ENCODE measurements at places on chromosomes 11 and 22. TPM values are rescaled to one million over a fixed set of nuclear protein-coding genes. Genes with fewer than 3 reads are reported as not detected.

CD59 gene
- 139 TPM for total RNA-seq

SAA4 gene
- not detected for total RNA-seq

OSBPL5 gene
- 12.5 TPM for total RNA-seq

OSBP gene
- total RNA-seq = 32.6 TPM

GRCh38 chr11:32343325-32344008 is 91.9 kb downstream of the WT1 start:
- no peak overlapping the region for H3K27ac ChIP-seq
- H3K4me3 ChIP-seq = no peak overlapping the region

PATE2 gene
- total RNA-seq = 0.13 TPM

- H3K4me3 ChIP-seq = no peak overlapping the region
- H3K27ac ChIP-seq = peak overlapping the region; percentile 77
- H3K27me3 ChIP-seq = no peaks in the 10 kb centered on the region
- peaks cover 8% of the 10 kb centered on the region for H3K4me1 ChIP-seq
- DNase-seq = no peak
Measured at GRCh38 chr11:35676611-35676965, 14.0 kb downstream of the TRIM44 start.

DNA sequence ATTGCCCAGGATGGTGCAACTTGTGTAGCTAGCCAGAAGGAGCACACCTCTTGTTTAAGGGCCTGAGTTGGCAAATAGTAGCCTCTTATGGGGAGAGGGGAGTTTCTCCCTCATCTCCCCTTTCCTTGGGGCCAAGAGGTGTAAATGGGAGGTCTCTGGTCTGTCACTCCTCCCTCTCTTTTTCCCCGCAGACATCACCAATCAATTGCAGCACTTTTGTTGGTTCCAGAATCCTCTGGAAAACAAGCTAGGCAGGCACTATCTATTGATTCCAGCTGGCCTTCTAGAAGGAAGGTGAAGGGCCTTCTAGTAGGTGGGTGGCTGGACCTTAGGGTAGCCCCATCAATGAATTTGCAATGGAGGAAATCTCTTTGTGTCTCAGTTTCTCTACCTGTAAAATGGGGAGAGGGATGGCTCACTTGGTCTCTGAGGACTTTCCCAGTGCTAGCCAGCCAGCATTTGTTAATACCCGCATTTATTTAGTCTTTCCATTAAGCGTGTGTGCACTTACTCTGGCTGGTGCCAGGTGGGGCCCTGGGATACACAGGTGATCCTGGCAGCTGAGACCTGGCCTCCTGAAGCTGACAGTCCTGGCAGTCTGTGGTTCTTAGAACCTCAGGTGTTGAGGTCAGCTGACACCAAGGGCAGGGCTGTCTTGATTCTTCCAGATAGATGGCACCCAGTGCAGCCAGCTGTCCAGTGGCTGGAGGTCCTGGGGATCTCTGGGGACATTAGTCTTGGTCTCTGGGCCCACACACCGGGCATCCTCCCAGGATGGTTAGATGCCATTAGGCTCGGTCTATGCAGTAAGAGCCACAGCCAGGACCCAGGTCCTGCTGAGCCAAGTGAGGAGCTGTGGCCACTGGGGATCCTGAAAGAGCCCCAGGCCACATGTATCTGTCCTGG is 51.7 kb downstream of the TSPAN18 start:
- H3K36me3 ChIP-seq = no peaks in the 10 kb centered on the region
- no peak overlapping the region for H3K4me3 ChIP-seq
- H3K4me1 ChIP-seq = peaks cover 48% of the 10 kb centered on the region
- H3K27ac ChIP-seq = no peak overlapping the region
- no peak for DNase-seq
- H3K27me3 ChIP-seq = peaks cover 4% of the 10 kb centered on the region

GRCh38 chr22:39937906-39938305 is 22.3 kb upstream of the TMA7B start:
- DNase-seq = no peak
- no peak overlapping the region for H3K27ac ChIP-seq
- no peak overlapping the region for H3K4me3 ChIP-seq
- peaks cover 25% of the 10 kb centered on the region for H3K27me3 ChIP-seq

- H3K27me3 ChIP-seq = no peaks in the 10 kb centered on the region
- no peaks in the 10 kb centered on the region for H3K4me1 ChIP-seq
- H3K36me3 ChIP-seq = no peaks in the 10 kb centered on the region
Measured at GRCh38 chr11:100515087-100515486, 172.0 kb upstream of the ARHGAP42 start.

DNA sequence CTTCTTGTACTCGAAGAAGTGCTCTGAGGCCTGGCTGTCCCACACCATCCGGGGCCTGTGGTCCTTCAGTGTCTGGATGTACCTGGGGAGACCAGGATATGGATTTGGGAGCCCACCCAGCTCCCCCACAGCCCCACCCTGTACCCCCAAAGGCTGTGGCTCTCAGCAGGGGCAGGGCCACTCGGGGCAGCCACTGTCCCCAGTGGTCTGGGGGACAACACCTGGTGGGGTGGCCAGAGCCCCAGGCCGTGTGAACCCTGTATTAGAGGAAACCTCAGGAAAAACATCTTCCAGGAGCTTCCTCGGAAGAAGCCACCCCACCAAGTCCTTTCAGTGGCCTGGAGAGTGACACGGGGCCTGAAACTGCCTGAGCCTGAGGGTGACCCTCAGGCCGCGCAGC is 27.8 kb downstream of the TSPAN4 start:
- no peak overlapping the region for H3K27ac ChIP-seq
- no peak overlapping the region for H3K4me3 ChIP-seq
- DNase-seq = no peak
- peaks cover 51% of the 10 kb centered on the region for H3K36me3 ChIP-seq
- H3K27me3 ChIP-seq = no peaks in the 10 kb centered on the region

CHCHD10 gene
- total RNA-seq = 47.8 TPM

DNA sequence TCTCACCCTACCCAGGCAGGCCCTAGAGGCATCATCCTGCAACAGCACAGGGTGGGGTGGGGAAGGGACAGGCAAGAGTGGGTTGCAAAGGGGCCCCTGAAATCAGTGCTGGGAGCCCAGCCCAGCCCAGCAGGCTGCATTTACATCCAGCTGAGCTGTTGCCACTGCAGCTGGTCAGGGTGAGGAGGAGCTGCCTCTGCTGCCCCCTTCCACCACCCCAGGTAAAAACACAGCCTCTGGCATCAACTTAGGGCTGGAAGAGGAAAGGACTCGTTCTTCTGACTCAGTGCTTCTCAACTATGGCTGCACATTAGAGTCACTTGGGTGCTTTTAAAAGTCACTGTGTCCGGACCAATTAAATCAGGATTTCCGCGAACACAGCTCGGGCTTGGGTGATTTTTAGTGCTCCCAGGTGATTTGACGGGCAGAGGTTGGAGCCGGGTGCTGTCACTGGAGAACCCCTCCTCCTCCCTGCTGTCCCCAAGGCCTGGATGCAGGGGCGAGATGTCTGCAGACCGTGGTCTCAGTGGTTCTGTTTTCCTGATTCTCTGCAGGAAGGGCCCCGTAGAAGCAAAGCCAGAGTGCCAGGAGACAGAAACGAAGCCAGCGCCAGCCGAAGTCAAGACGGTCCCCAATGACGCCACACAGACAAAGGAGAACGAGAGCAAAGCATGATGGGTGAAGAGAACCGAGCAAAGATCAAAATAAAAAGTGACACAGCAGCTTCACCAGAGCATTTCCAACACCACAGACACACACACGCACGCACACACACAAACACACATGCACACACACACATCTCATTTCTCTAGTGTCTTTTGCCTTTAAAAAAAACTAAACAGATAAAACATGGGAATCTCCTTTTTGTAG is 39.4 kb upstream of the TTC12 start:
- no peaks in the 10 kb centered on the region for H3K4me1 ChIP-seq
- H3K27ac ChIP-seq = no peak overlapping the region
- DNase-seq = no peak
- H3K27me3 ChIP-seq = no peaks in the 10 kb centered on the region
- peaks cover 16% of the 10 kb centered on the region for H3K36me3 ChIP-seq

DNA sequence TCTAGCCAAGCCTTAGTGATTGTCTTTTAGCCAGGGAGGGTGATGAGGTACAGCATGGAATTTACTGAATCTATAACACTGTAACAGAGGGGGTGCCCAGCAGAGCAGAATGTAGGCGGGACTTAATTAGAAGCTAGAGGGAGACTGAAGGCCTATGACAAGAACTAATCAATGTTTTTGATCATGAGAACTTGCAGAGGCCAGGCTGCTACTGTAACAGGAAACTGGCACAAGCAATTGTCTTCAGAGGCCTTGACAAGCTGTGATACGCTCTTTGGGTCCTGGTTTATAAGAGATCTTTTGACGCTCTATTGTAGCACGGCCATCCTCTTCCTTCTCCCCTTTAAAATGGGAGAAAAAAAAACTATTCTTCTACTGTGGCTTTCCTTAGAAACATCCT is 1297.3 kb downstream of the JRKL start:
- H3K36me3 ChIP-seq = no peaks in the 10 kb centered on the region
- no peaks in the 10 kb centered on the region for H3K4me1 ChIP-seq
- no peak overlapping the region for H3K4me3 ChIP-seq
- no peak overlapping the region for H3K27ac ChIP-seq

BLID gene
- total RNA-seq = 1.2 TPM

GRCh38 chr11:62505440-62506091 is 41.0 kb downstream of the AHNAK start:
- peak overlapping the region; percentile 8 for H3K4me3 ChIP-seq
- H3K27ac ChIP-seq = no peak overlapping the region
- H3K4me1 ChIP-seq = peaks cover 64% of the 10 kb centered on the region
- H3K27me3 ChIP-seq = peaks cover 7% of the 10 kb centered on the region

XPNPEP3 gene
- 8.2 TPM for total RNA-seq

GRCh38 chr11:72828081-72828567 is 13.9 kb downstream of the ATG16L2 start:
- H3K27ac ChIP-seq = peak overlapping the region; percentile 47
- H3K4me1 ChIP-seq = peaks cover 26% of the 10 kb centered on the region
- no peak for DNase-seq
- peaks cover 23% of the 10 kb centered on the region for H3K36me3 ChIP-seq
- H3K4me3 ChIP-seq = no peak overlapping the region

C11orf87 gene
- 0.09 TPM for total RNA-seq

MUC2 gene
- total RNA-seq = not detected

CRYBB2 gene
- 0.09 TPM for total RNA-seq

NPAT gene
- total RNA-seq = 8.3 TPM
